Osteocyte (in vitro differentiated cells): ENCODE measurements at places on chromosomes 7 and 10.
A peak's percentile ranks its signal among the peaks of the same experiment; 100 is the strongest.

DNA sequence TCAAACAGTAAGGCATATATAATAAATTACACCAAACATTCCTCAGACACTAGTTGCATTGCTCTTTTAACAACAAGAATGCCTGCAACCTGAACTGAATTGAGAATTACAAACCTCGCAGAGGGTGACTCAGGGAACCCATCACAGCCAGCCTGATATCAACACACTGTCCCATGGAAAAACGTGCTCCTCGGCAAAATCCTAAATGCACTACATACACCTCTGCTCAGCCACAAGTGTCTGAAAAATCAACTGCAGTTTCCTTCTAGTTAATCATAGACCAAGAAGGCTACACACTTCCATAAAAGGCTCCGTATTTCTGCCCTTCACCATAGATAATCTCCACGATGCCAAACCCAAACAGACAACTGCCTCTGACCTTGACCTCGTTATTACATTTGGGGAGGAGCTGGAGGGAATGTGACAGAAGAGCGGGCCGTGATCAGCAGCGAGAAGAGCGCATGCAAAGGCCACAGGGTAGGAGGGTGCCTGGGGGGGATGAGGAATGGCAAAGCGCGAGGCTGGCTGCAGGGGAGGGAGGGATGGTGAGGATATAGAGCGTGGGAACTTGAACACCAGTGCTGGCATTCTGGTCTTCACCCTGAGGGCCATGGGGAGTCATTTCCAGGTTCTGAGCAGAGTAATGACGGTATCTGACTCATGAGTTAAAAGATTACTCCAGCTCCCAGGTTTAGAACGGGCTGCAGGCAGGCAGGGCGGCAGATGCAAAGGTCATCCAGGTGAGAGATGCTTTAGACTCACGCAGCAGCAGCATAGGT, 201.9 kb upstream of the FRMD4A start:
- peak overlapping the region; percentile 70 for H3K27ac ChIP-seq
- no peaks in the 10 kb centered on the region for H3K27me3 ChIP-seq
- no peak overlapping the region for H3K4me3 ChIP-seq
- H3K36me3 ChIP-seq, result peaks cover 14% of the 10 kb centered on the region
- DNase-seq, result no peak
- peaks cover 37% of the 10 kb centered on the region for H3K4me1 ChIP-seq

DNA sequence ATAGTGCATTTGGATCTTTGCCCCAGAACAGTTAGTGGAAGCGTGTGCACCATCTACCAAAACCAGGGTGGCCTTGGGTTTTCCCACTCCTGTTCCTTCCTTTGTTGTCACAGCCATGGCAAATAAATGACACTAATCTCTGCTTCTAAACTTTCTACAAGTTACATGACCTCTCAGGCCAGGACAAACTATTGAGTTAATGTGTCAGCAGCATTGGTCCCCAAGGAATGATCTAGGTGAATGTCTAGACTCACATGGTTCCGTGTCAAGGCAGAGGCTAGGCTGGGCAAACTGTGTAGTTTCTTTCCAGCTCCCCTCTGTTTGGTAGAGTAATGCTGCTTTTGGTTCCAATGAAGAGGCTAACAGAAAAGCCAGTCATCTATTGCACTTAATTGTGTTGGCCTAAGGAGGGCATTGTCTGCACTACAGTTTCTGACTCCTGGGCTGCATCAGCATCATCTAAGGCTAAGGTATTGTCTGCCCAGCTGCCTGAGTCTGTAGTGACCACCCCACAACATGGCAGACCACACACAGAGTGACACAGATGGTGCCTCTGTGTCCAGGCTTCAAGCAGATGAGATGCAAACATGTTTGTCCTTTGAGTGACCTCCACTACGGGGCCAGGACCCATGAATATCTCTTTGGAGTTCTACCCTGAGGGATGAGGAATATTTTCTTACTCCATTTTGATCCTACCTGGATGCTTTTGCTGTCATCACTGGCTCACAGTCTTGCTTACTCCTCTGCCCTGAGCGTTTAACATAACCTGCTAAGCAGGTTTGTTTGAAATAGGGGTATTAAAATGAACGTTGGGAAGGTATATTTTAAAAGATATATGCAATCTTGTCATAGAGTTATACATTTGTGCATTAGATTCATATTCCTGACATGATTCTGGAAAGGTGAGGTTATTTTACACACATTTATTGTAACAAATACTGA, 1.7 kb downstream of the CYP3A4 start:
- no peak for DNase-seq
- no peaks in the 10 kb centered on the region for H3K4me1 ChIP-seq
- H3K36me3 ChIP-seq, result no peaks in the 10 kb centered on the region

DNA sequence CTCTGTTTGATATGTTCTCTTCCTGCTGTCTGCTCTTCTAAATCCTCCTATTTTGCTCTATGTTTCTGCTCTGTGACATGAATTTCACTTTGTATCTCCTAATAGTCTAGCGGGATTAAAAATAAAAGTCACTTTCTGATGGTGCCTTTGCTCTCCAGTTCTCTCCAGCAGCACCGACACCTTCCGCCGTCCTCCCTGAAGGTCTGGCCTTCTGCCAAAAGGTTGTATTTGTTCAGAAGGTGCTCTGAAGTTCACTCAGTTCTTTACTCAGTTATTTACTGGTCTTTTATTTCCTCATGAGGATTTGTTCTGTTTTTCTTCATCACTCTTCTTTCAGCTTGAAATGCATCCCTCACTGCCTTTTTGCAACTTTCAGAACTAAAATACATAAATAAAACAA, 11.2 kb upstream of the EPHA1 start:
- no peak for DNase-seq
- H3K4me1 ChIP-seq, result peaks cover 17% of the 10 kb centered on the region
- no peak overlapping the region for H3K27ac ChIP-seq
- H3K36me3 ChIP-seq, result no peaks in the 10 kb centered on the region
- H3K27me3 ChIP-seq, result peaks cover 7% of the 10 kb centered on the region

DNA sequence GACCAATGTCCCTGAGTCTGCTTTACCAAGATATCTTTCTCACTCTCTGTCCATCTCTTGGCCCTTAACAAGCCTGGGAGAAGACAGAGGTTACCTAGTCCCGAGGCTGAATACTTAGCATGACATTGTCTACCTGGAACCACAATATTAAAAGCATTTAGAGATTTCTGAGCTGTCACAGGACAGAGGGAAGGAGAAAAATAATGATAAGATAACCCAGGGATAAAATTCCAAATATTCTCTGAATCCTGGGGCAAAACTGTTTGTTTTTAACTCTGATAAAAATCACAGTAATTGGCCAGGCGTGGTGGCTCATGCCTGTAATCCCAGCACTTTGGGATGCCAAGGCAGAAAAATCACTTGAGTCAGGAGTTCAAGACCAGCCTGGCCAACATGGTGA, 12.0 kb upstream of the MAPK8 start:
- H3K4me1 ChIP-seq, result peaks cover 2% of the 10 kb centered on the region
- no peaks in the 10 kb centered on the region for H3K36me3 ChIP-seq
- H3K4me3 ChIP-seq, result no peak overlapping the region
- no peak for DNase-seq
- no peak overlapping the region for H3K27ac ChIP-seq

DNA sequence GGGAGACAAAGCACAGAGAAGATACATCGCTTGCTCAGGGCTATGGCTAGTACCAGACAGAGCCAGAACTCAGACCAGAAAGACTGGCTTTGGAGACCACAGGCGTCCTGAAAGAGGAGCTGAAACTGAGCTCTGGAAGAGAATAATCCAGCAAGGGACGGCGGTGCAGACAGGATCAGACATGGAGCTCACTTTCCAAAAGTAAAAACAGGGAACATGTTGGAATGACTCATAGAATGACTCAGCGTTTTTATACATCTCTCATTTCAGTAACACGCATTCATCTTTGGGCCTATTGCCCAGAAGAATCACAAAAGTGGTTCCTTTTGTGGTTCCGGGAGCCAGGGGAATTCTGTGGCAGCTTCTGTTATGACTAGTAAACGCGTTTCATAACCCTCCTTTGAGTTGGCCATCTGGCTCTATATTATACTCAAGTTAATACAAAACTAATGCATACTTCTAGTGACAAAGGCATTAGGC, 37.2 kb downstream of the PLEKHS1 start:
- peak overlapping the region; percentile 87 for H3K27ac ChIP-seq
- no peaks in the 10 kb centered on the region for H3K27me3 ChIP-seq
- H3K36me3 ChIP-seq, result no peaks in the 10 kb centered on the region
- H3K4me3 ChIP-seq, result no peak overlapping the region

- peaks cover 49% of the 10 kb centered on the region for H3K4me1 ChIP-seq
- H3K4me3 ChIP-seq, result peak overlapping the region; percentile 63
- H3K27me3 ChIP-seq, result no peaks in the 10 kb centered on the region
- no peaks in the 10 kb centered on the region for H3K36me3 ChIP-seq
- peak; percentile 90 for DNase-seq
Observed at GRCh38 chr7:116354546-116355423, 144.4 kb downstream of the TES start.

DNA sequence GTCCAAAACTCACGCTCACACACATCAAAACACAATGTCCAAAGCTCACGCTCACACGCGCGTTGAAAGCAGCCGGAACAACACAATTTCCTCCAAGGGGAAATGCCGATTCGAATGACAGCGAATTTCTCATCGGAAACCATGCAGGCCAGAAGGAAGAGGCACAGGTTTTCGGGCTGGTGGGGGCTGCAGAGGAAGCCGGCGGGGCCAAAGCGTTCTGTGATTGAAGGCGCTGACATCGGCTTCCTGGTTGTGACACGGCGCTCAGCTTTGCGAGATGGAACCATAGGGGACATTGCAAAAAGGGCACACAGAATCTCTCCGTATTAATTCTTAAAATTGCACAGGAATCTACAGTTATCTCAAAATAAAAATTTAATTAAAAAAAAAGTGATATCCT, 61.3 kb downstream of the FOXL3 start:
- H3K4me3 ChIP-seq, result no peak overlapping the region
- no peak overlapping the region for H3K27ac ChIP-seq

DNA sequence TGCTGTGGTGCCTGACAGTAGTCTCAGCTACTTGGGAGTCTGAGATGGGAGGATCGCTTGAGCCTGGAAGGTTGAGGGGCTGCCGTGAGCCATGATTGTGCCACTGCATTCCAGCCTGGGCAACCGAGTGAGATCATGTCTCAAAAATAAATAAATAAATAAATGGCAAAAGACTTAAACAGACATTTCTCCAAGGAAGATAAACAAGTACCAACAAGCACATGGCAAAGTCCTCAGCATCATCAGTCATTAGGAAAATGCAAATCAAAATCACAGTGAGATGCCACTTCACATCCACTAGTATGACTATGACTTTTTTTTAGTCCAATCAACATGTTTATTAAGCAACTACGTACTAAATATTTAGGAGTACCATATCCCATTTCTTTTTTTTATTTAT, 21.3 kb upstream of the KPNA7 start:
- DNase-seq, result no peak
- H3K4me1 ChIP-seq, result peaks cover 7% of the 10 kb centered on the region
- H3K27ac ChIP-seq, result no peak overlapping the region
- H3K36me3 ChIP-seq, result no peaks in the 10 kb centered on the region
- no peak overlapping the region for H3K4me3 ChIP-seq

DNA sequence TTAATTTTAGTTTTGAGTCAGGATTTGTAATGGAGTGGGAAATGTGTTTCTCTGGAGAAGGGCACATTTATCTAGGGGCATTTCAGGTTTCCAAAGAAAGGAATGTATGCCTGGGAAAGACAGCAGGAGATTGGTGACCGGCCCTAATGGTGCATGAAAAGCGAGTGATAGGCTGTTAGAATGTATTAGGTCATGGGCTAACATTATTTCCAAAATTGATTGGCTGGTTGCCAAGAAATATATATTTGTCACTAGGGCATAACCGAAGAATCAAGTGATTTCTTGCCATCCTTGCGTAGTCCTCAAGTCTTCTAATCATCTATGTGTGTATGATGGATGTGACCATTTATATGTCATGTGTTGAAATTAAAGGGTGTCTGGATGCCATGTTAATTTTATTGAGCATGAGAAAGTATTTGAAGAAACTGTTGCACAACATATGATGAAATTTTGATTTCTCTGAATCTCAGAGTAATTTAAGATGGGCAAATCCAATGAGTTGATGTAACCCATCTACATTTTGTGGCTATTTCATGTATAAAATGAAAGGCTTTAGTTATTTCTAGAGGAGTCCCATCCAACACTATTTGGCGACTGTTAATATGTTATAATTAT, 248.4 kb downstream of the BMPER start:
- no peak overlapping the region for H3K27ac ChIP-seq
- no peak for DNase-seq
- no peaks in the 10 kb centered on the region for H3K36me3 ChIP-seq
- H3K27me3 ChIP-seq, result no peaks in the 10 kb centered on the region
- H3K4me1 ChIP-seq, result no peaks in the 10 kb centered on the region

DNA sequence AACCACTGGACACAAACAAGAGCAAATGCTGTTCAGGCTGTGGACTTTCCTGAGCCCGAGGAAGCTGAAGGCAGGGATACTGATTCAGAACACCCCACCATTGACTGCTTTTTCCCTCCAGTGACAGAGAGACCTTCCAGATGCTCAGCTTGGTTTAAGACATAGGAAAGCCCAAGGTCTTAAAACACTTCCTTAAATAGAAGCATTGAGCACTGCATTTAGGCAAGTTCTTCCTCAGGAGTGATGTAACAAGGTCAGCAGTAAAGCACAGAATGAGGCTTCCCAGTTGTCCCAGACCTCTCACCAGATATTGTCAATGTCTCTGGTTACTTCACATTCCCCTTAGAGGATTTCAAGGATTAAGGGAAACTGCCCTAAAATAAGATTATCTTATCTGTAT, 19.6 kb upstream of the CDCA7L start:
- no peaks in the 10 kb centered on the region for H3K27me3 ChIP-seq
- no peaks in the 10 kb centered on the region for H3K36me3 ChIP-seq
- no peak overlapping the region for H3K4me3 ChIP-seq
- DNase-seq, result no peak
